ENCODE measurements at places on chromosomes 6 and 20.

- no peak for DNase-seq
Observed at GRCh38 chr6:75418233-75418632, 75.4 kb downstream of the FILIP1 start.

- DNase-seq, result no peak
Observed at GRCh38 chr20:24745206-24745605, 203.9 kb upstream of the CST7 start.

DNA sequence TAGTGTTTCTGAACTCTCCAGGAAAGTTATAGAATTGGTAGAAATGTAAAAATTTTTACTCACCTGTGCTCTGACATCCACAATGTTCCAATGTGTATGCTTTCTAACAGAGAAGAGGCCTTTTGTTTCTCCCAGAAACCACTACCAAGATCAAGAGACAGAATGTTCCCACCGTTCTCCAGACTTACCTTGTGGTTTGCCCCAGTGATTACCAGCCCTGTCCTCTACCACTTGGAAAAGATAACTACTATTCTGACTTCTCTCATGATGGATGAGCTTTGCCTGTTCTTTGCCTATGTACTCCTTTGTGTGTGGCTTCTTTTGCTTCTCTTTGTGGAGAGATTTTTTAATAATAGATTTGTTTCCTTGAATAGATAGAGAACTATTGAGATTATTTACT lies 173.0 kb upstream of the SCGN start:
- no peak for DNase-seq

GRCh38 chr20:37251825-37252477 lies 9.7 kb downstream of the GHRH start:
- DNase-seq, result no peak

DNA sequence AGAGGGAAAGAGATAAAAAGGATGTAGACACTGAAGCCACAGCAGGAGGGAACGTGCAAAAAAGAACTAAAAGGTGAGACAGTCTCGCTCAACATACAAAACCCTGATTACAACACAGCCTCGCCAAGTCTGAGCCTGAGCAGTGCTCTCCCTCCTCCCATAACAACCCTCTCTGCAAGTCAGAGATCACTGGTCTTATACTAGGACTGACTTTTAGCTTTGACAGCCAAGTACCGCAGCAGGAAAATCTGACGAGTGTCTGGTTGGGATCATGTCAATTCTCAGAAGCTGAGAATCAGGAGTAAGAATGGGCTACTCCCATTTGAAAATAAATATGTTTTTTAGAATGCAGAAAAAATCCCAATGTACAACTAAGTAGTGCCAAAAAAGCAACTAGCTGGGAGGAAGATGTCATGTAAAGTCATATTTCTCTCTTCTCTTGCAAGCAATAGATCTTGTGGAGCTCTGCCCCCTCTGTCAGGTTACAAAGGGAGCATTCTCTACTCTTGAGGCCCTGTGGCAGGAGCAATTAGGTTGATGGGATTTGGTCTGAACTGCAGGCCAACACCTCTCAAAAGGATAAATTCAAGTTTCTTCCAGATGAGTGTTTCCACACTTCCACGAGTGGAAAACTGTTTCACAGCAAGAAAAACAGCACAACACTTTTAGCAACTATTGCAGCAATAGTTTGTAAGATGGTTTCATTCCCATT lies 118.9 kb upstream of the COL21A1 start:
- no peak for DNase-seq

- no peak for DNase-seq
Observed at GRCh38 chr6:160239929-160240690, 18.5 kb downstream of the SLC22A2 start.

DNA sequence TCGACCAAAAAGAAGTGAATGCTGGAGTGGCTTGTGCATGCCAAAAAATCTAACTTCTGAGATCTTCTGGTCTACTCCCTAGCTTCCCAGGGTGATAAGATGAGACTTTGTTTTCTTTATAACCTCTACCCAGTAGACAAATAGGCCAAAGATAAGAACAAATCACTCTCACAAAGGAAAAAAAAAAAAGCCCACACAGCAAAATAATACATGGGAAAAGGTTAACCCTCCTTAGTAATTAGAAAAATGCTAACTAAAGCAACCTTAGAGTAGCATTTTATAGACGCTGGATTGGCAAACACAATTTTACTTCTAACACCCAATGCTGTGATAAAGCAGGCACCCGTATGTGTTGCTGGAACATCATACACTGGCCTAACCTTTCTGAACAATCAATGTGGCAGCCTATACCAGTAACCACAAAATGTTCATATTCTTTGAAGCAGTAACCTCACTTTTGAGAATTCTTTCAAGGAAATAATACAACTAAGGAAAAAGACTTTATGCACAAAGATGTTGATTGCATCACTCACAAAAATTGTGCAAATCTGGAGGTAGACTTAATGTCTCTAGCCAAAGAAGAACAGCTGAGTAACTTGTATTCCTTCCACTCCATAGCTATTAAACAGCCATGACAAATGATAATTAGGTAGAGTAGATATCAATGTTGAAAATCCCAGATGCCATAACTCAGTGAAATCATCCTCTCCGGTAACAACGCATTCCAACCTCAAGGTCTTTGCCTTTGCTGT lies 116.3 kb upstream of the QKI start:
- no peak for DNase-seq

DNA sequence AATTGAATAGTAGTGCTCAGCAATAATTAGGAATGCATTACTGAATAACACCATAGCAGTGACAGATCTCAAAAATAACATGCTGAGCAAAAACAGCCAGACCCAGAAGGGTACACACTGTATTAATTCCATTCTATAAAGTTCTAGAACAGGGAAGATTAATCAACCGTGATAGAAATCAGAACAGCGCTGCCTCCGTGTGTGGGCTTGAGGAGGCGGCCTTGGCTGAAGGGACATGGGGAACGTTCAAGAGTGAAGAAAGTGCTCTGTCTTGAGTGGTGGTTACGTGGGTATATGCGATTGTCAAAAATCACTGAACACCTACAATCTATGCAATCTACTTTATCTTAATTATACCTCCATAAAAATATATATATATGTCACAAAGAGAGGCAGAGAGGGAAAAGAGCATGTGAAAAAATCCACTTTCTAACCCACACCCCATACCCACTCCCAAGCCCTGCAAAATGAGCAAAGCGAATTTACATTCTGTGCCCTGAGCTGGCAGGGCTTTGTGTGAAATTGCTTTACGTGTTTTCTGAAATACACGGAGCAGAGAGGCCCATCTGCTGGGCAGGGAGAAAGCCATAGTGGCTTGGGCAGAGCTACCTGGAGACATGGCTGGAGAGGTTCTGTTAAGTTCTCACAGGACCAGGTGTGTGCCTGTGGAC lies 74.4 kb downstream of the NFATC2 start:
- DNase-seq, result no peak

DNA sequence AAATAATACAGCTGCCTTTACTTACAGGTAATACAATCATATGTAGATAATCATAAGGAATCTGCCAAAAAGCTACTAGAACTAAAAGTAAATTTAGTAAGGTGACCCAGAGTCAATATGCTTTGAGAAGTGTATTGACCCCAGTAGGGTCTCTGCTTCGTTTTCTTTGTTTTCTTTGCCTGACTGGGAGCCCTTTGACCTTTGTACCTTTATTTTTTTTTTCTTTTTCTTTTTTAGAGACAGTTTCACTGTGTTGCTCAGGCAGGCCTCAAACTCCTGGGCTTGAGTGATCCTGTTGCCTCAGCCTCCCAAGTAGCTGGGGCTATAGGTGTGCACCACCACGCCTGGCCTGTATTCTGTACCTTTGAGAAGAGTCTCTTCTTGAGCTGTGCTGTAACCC lies 17.9 kb downstream of the RAB5IF start:
- DNase-seq, result no peak

DNA sequence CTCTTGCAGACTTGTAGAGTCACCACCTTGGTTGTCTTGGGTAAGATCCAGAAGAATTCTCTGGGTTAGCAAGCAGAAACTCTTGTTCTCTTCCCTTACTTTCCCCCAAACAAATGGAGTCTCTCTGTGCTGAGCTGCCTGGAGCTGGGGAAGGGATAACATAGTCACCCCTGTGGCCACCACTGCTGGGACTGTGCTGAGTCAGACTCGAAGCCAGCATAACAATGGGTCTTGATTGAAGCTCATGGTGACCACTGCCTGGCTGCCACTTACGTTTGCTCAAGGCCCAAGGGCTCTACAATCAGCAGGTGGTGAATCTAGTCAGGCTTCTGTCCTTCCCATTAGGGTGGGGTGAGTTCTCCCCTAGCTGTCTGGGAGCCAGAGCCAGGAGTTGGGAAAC lies 15.4 kb upstream of the ERVFRD-1 start:
- DNase-seq, result no peak

DNA sequence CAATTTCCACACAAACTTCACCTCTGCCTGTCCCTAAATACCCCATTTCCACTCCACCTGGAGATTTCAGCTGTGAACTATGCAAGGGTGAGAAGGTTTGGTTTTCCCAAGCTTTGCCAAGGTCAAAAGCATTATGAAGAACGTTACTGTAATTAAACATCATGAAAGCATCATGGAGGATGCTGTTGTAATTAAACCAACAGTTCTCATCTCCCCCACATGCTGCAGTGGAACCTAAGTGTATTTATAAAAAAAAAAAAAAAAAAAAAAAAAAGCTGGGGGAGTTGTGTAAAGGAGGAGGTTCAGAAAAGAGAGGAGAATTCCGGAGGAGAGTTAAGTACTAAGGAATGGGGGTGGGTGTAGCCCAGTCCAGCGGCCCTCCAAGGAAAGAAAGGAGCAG lies 474.9 kb upstream of the JARID2 start:
- DNase-seq, result no peak

DNA sequence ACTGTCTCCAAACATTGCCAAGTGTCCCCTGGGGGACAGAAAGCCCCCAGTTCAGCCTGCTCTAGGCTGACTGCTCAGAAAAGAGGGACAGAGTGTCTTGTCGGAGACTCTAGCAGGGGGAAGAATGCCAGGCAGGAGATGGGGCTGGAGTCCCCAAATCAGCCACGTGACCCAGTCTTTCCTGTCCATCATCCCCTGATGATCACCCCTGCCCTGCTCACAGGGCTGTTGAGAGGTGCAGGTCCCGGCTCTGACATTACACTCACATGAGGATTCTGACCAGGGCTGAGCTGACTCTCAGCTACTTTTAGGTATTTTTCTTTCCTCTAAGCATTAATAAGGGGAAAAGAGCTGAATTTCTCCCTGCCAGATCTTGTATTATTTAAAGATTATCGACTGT lies 115.8 kb downstream of the SULF2 start:
- DNase-seq, result no peak

- DNase-seq, result no peak
Observed at GRCh38 chr6:49384904-49385303, 78.1 kb downstream of the MMUT start.

- DNase-seq, result no peak
Observed at GRCh38 chr20:37518606-37519507, 2.2 kb upstream of the NNAT start.

DNA sequence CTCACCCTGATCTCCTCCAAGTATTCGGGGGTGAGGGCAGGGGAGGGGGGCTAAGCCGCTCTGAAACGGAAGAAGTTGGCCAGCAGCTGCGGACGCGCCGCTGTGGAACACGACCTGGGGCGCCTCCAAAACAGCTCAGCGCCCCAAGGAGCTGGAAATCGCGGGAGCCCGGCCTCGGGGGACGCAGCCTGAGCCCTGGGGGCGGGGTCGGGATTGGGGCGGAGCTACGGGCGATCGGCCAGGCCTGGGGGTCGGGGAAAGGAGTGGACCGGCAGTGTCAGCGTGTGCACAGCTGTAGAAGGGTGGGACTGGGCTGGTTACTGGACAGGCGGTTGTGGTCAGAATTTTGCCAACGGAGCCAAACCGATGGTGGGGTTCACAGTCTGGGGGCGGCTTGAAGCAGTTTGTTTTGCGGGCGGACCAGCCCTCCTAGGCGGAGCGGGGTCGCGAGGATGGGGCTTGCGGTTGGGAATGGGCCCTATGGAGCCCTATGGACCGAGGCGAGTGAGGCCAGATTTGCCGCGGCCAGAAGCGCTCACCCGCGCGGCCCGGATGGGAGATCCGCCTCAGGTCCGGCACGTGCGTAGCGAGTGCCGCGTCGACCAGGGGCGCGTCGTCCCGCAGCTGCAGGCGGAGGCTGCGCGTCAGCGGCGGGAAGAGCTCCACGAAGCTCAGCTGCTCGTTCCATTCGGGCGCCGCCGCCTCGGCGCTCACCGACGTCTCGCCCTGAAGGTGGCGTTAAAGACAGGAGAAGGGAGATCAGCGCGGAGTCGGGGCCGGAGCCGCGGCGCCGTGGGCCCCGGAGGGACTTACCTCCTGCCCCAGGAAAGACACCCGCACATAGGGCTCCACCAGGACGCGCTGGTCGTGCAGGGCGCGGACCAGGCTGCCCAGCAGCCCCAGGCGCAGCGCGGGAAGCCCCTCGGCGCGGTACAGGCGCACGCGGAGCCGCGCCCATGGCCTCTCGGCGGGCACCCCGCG lies 14.3 kb upstream of the SPAG4 start:
- DNase-seq, result peak; percentile 77

GRCh38 chr6:33161354-33162331 lies 30.6 kb downstream of the COL11A2 start:
- peak; percentile 71 for DNase-seq

GRCh38 chr6:157777344-157777743 lies 45.7 kb upstream of the SNX9 start:
- DNase-seq, result no peak

DNA sequence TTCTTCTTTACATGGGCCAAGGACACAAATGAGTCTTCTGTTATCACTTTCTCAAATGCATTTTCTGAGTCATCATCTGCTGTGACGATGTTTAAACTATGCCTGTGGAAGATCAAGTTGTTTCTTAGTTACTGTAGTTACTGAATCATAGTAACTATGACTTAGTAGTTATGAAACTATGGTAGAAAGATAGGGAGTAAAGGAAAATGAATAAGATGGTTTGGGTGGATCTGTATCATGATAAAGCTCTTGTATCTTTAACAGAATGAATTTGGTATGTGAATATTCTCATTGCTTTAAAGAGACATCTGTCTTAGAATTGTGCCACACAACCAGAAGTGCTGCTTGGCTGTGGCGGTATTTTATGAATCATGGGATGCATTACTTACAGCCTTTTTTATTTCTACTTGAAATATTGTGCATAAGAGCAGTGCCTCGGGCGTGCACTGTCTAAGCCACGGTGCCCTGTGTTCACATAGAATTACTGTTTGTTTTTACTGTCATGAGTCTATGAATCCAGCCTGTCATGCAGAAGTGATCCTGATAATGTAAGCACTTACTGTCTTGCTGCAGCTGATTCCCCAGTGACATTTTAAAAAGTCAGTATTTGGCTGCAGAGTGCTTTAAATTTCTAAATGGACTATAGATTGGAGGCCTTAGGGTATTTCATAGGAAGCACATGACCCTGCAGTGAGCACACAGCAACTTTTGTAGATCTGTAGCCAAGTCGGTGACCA lies 215.2 kb downstream of the TMEM242 start:
- DNase-seq, result peak; percentile 69

- DNase-seq, result no peak
Observed at GRCh38 chr6:43645613-43645964, 753 bp downstream of the RSPH9 start.

GRCh38 chr6:109417646-109418045 lies 22.8 kb downstream of the PPIL6 start:
- no peak for DNase-seq

- DNase-seq, result no peak
Observed at GRCh38 chr6:84524636-84525035, 239.8 kb downstream of the TBX18 start.

All from large intestine (tissue), 12 donors.